ENCODE measurements at places on chromosomes 3 and 15.
A peak's percentile ranks its signal among the peaks of the same experiment; 100 is the strongest.

- DNase-seq: peak; percentile 15
These were observed 368.2 kb downstream of the GABRG3 start for GRCh38 chr15:27339138-27339537.

- DNase-seq: no peak
These were observed 701.3 kb downstream of the EPHA3 start for GRCh38 chr3:89808680-89809197.

- no peak for DNase-seq
These were observed 35.7 kb upstream of the BHLHE40 start for GRCh38 chr3:4943549-4943948.

DNA sequence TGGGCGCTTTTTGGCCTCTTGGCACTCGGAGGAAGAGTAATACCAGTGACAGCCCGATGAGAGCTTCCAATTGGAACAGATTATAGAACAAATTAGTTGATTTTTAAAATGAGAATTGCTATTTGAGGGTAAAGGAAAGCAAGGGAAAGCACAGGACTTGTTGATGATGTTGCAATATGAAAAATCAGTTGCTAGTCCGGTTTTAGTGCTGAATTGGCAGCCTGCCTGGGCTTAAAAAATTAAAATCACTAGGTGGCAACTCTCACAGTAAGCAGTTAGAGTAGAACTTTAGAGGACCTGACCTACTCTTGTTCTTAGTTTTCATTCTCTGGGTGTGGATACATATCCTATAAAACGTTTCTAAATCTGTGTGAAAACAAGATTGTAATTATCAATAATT, 2.1 kb upstream of the SCAANT1 start:
- no peak for DNase-seq

DNA sequence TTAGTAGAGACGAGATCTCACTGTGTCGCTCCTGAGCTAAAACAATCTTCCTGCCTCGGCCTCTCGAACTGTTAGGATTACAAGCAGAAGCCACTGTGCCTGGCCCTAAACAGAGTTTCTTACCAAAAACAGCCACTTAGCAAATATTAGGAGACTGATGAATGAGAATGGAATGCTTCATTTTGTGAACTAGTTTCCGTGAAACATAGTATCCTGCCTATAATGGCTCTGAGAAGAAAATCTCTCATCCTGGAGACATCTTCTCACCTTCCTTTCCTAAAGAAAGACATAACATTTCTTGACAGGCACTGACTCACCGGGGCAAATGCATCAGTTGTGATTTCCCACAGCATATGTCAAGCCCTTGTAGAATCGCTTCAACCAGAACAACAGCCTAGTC, 44.9 kb downstream of the GJD2 start:
- no peak for DNase-seq

DNA sequence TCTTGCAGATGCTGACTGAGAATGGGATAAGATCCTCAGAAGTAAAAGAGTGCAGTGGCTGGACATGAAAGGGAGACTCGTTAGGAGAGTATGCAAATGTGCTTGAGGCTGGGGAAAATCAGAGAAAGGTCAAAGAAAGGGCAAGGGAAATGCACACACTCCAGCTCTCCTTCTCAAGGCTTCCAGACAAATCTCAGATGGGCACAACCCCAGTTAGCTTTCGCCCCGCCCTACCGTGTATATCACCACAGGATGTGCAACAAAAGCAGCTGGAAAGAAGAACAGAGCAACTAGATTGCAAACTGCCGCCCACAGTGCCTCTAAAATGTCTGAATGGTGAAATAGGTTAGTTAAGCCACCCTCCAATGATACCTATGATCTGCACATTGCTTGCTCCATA, 63.9 kb downstream of the CERS3 start:
- no peak for DNase-seq

GRCh38 chr3:158093526-158093925, 12.7 kb downstream of the SHOX2 start:
- DNase-seq: no peak

DNA sequence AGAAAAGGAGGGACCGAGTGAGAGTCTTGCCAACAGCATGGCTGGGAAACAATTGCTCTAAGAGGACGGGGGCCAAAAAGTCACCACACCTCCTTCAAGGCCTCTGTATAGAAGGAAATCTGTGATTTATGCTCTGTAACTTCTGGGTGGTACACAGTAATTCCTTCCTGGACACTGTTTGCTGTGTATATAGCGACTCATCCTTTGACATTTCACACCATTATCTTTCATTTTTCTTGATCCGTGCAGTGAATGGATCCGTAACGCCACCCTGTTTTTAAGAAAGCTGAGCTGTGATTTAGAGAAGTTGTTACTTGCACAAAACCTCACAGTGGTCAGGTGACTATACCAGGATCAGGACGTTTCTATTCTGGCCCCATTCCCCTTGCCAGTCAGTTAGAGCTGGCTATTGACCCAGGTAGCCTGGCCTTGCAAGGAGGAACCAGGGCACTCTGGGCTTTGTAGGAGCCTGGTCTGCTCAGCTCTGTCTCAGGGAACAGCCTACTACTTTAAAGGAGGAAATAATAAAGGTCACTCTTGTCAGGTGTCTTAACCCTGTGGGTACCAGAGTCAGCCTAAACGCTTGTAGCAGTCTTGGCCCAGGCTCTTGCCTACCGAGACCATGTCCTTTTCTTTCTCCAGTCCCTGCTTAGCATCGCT, 86.5 kb upstream of the MYZAP start:
- DNase-seq: no peak

- DNase-seq: no peak
These were observed 125.6 kb downstream of the LRRK1 start for GRCh38 chr15:101044625-101045235.

- no peak for DNase-seq
These were observed 140.1 kb downstream of the STAC start for GRCh38 chr3:36520241-36521006.

DNA sequence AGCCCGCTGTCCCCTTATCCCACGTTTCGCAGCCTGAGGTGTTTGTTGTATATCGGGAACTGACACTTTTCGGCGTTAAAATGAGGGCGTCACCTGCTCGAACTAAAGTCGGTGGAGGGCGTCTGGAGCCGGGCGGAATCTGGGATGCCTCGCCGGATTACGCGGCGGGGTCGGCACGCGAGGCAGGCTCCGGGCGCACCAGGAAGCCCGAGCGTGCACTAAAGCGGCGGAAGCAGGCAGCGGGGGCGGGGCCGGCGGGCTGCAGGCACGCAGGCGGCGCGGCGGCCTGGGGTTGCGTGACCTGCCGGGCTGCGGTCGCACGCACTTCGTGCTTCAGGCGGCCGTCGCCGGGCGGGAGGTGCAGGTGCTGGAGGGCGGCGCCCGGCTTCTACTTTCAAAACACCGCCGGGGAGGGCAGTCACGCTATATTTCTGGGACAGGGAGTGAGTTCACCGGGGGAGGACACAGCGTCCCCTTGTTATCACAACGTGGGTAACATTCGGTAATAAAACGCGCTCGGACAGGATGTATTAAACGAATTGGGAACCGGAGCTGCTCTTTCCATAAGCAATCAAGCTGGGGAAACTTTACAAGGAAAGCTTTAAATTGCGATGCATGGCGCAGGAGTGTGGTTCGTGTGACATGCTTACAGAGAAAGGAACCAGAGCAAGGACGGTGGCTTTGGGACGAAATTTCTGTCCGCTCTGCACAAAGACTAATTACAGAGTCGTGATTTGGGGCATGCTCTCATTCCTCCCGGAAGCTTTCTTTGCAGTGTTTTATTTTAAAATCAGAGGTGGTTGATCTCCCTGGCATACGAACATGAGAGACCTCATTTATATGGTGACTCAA, 9.1 kb upstream of the LEKR1 start:
- peak; percentile 70 for DNase-seq

GRCh38 chr3:181457190-181457589, 254.5 kb upstream of the SOX2 start:
- DNase-seq: no peak

- DNase-seq: no peak
These were observed 256.6 kb upstream of the TPRG1 start for GRCh38 chr3:188915127-188915526.

DNA sequence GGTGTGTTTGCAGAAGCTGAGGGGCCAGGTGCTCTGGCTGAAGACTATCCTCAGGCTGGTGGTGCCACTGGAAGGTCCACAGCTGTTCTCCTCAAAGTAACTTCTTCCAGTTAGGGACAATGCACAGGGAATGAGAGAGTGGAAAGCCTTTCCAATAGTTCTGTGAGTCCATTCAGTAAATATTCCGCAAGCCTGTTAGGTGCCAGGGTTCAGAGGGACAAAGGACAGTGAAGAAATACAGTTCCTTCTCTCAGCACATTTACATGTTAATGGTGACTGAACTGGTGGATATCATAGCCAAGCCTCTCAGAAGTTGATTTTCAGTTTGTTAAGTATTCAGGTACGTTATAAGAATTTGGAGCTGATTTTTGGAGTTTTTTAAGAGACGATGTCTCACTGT, 122.5 kb downstream of the C3orf70 start:
- DNase-seq: no peak

GRCh38 chr3:147422601-147423536, 13.7 kb downstream of the ZIC1 start:
- DNase-seq: peak; percentile 47

GRCh38 chr3:9352917-9353752, 9.7 kb upstream of the THUMPD3 start:
- peak; percentile 69 for DNase-seq

DNA sequence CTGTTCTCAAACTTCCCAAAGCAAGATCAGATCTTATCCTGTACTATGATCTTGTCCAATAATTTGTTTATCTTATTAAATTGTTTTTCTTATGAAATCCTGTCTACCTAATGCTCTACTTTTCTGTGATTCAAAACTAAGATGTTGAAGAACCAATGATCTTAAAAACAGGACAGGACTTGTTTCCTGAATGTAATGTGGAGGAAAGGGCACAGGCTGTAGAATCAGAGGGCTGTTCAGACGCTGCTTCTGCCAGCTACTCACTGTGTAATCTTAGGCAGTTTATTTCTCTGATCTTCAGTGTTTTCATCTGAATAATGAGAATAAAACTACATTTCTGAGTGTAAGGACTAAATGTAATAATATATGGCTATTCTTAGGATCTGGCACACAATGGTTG, 20.1 kb upstream of the DMXL2 start:
- DNase-seq: no peak

- no peak for DNase-seq
These were observed 72.6 kb upstream of the ZBED2 start for GRCh38 chr3:111667621-111668239.

DNA sequence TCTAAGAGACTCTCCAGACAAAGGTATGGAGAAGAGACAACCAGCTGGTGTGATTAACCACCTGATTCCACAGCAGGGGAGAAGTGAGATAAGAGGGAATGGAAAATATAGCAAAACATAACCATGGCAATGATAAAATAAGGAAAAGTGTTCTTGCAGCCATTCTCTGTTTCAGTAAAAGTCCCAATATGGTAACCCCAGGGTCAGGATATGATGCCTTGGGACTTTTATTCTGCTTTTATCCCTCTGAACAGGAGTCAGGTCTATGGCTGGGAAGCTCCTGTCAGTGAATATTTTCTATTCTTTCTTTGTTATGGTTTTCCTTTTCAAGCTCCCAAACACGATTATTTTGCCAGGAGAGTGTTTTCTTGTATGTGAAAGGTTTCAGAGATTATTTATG, 94.2 kb downstream of the SLC9A9 start:
- no peak for DNase-seq

- no peak for DNase-seq
These were observed 772.5 kb upstream of the GRM7 start for GRCh38 chr3:6088433-6088832.

GRCh38 chr3:105349684-105350387, 16.9 kb upstream of the ALCAM start:
- DNase-seq: peak; percentile 37

DNA sequence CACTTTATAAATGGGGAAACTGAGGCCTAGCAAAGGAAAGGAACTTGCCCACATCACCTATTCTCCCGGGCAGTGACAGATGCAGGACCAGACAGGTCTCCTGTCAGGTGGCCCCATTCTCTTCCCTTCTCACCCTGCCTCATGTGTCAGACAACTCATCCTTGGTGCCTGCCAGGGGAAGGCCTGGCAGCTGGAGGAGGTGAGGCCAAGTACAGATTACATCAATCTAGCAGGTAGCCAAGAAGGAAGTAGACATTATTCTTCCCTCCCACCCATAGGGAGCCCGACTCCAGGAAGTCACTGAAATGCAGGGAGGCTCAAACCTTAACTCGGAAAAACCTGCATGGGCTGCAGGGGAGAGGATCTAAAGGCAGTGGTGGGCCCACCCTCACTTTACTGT, 39.6 kb downstream of the DAPK2 start:
- DNase-seq: no peak

DNA sequence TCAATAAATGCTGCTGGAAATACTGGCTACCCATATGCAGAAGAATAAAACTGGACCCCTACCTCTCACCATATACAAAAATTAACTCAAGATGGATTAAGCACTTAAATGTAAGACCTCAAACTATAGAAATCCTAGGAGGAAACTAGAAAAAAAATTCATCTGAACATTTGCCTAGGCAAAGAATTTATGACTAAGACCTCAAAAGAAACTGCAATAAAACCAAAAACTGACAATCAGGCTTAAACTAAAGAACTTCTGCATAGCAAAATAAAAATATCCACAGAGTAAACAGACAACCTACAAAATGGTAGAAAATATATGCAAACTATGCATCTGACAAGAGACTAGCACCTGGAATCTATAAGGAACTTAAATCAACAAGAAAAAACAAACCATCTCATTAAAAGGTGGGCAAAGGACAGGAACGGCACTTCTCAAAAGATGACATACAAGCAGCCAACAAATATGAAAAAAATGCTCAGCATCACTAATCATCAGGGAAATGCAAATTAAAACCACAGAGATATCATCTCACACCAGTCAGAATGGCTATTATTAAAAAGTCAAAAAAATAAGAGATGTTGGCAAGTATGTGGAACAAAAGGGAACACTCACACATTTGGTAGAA, 47.0 kb downstream of the MYO9A start:
- DNase-seq: no peak

GRCh38 chr3:183275418-183275817, 22.4 kb downstream of the B3GNT5 start:
- DNase-seq: no peak

DNA sequence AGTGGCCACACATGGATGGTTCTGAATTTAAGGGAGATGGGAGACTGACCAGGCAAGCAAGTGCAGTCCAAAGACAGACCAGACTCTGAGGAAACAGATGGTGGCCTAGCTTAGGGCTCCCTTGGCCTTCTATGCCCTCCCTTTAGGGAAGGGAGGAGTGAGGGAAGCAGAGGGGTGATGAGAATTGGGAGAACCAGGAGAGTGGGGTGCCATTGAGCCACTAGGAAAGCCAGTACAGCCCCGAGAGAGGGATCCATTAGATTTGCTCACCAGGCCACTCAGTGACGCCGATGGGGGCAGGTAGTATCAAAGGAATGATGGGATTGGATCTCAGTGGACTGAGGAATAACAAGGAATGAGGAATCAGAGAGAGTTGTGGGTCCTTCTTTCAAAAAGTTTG, 30.4 kb upstream of the HERC1 start:
- no peak for DNase-seq

All from NCI-H82 (cell line).